Activated CD4-positive, alpha-beta T cell treated with anti-CD3 and anti-CD28 coated beads, Interleukin-2, Interleukin-4, amounts not matched to agents 100 ng/mL and 50 ng/mL, durations not matched to agents 16 hours and 8 hours (primary cell): ENCODE measurements at places on chromosomes 5 and 9.

DNA sequence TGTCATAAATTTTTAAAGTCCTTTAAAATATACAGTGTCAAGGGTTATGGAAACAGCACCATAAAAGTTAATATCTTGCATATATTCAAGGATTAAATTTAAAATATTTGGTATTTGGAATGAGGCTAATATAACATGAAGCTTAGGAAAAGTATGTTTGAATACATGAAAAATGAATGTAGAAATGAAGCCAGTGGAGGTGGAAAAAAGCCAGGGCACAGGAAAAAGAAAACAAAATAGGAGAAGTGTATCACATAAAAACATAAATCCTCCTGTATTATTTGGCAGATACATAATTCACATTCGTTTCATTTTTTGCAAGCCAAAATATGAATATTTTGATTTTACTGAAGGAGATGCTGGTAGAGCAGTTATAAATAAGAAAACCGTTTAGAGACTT lies 587.0 kb upstream of the ZNF608 start:
- DNase-seq, result no peak

- DNase-seq, result no peak
Observed at GRCh38 chr5:135395451-135395850, 3.6 kb downstream of the MACROH2A1 start.

GRCh38 chr5:9363449-9363848 lies 182.4 kb downstream of the SEMA5A start:
- DNase-seq, result no peak

- no peak for DNase-seq
Observed at GRCh38 chr9:72485821-72486593, 35.4 kb upstream of the TMC1 start.

DNA sequence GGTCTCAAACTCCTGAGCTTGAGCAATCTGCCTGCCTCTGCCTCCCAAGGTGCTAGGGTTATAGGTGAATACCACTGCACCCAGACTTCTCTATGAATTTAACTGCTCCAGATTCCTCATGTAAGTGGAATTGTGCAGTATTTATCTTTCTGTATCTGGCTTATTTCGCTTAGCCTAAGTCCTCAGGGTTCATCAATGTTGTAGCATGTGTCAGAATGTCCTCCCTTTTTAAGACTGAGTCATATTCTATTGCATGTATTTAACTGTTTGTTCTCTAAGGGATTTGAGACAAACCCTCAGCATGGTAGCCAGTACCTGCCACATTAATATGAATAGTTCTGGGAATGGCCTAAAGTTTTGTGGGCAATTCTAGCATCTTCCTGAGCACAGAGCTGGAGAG lies 53.9 kb upstream of the TUT7 start:
- no peak for DNase-seq
